AG10803 (cell line): ENCODE measurements at places on chromosomes 11 and 22.
A peak's percentile ranks its signal among the peaks of the same experiment; 100 is the strongest.

GRCh38 chr11:75524665-75525432 is 892 bp downstream of the GDPD5 start:
- DNase-seq = peak; percentile 35

DNA sequence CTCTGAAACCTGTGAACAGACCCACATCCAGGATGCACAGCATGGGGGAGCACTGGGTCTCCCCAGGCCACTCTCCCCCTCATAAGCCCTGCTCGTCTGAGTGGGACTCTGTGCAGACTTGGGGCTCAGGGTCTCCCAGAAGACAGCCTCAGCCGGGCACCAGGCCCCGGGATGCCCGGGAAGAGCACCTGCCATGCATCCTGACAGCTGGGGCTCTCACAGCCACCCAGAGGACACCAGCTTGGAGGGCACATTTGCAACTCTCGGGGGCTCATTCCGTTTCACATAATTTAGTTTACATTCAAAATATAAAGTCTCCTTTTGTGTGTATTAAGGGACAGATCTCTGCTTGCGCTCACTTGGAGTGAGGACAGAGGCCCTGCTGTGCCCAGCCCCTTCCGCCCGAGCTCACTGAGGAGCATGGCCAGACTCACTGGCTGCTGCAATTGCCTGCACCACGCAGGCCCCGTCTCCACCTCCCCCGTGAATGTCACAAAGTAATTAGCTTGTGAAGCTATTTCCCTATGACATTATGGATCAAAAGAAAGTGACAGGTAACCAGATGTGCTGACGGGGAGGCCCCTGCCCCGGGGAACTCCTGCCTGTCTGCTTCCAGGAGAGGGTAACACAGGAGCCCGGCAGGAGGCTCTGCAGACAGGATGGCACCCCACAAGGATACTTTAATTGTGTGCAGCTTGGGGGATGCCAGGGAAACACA is 275.6 kb downstream of the BRD1 start:
- no peak for DNase-seq

GRCh38 chr11:111454561-111455192 is 57.5 kb downstream of the BTG4 start:
- peak; percentile 69 for DNase-seq

DNA sequence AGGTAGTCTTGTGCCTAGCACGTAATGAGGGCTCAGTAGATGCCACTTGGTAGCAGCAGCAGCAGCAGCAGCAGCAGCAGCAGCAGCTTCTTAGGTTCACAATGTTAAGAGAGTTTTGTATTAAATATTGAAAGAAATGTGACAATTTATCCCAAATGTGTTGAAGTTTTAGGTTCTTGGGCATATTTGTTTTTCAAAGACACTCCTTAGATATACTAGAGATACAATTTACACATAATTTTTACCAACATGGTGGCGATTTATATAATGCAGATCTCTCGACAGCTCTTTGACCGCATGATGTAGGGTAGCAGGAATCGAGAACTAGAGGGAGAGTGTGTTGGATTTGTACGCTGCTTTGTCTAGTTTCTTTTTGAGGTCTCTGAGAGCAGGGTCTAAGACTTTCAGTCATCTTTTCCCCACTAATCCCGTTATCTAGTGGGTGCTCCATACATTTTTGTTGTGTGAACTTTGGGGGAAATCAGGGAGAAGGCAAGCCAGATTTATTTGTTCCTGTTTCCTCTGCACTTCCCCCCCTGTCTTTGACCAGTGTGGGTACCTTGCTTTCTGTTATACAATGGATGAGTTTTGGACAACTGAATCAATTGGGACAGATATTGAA is 1.4 kb downstream of the FDX1 start:
- DNase-seq = no peak

- DNase-seq = no peak
These were observed 1.9 kb downstream of the ARFGAP3 start for GRCh38 chr22:42855211-42855610.

DNA sequence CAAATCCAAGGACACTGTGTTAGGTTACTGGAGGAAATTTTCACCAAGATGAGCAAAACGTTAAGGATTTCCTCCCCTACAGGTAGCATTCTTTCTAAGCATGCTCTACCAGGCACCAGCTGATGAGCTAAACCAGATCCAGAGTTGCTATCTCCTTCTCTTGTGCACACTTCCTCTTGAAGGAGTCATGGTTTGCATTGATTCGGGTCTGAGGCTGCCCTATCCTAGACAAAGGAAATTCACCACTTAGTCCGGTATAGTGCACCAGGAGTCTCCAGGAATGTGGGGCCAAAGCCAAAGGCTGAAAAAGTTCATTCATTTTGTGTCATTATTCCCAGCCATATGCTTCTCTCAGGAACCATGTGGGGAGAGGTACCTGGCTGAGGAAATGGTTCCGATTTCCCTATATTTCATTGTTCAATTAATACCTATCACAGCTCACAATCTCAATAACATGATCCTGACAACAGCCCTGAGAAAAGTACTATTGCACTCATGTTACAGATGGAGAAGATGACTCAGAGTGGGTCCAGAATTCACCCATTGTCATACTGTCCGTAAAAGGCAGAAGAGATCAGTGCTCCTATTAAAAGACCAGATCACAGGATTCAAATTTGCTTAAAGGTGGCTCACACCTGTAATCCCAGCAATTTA is 39.1 kb downstream of the SLC35F2 start:
- no peak for DNase-seq

DNA sequence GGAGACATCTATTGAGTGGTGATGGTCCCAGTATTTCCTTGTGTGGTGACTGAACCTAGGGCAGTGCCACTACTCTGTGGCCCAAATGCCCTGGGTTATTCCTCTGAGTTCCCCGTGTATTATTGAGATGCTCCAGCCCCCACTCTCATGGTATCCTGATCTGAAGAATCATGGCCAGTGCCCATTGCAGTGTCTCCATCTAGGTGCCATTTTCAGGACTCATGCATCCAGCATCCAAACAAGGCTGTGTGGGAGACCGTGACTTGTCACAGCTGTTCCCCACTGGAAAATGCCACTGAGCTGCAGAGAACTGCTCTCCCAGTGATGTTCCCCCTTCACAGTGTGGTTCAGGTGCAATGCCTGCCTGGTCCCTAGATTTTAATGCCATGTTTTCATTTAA is 24.7 kb downstream of the GGTLC2 start:
- no peak for DNase-seq

- no peak for DNase-seq
These were observed 73.5 kb downstream of the BRD1 start for GRCh38 chr22:49753961-49754695.

DNA sequence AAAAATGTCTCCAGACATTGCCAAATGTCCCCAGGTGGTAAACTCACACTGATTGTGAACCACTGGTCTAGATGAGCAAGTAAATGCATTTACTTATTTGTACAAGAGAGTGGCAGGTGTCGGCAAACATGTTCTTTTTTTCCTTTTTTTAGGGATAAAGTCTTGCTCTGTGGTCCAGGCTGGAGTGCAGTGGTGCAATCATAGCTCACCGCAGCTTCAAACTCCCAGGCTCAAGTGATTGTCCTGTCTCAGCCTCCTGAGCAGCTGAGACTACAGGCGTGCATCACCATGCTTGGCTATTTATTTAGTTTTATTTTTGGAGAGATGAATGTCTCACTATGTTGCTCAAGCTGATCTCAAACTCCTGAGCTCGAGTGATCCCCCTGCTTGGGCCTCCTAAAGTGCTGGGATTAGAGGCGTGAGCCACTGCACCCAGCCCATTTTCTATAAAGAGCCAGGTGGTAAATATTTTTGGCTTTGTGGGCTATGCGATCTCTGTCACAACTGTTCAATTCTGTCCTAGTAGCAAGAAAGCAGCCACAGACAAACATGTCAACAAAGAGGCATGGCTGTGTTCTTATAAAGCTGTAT is 1.4 kb downstream of the VPREB1 start:
- DNase-seq = no peak

- DNase-seq = no peak
These were observed 29.9 kb upstream of the CSNK2A3 start for GRCh38 chr11:11382858-11383532.

- no peak for DNase-seq
These were observed 38.9 kb downstream of the GRIA4 start for GRCh38 chr11:105648762-105649161.

DNA sequence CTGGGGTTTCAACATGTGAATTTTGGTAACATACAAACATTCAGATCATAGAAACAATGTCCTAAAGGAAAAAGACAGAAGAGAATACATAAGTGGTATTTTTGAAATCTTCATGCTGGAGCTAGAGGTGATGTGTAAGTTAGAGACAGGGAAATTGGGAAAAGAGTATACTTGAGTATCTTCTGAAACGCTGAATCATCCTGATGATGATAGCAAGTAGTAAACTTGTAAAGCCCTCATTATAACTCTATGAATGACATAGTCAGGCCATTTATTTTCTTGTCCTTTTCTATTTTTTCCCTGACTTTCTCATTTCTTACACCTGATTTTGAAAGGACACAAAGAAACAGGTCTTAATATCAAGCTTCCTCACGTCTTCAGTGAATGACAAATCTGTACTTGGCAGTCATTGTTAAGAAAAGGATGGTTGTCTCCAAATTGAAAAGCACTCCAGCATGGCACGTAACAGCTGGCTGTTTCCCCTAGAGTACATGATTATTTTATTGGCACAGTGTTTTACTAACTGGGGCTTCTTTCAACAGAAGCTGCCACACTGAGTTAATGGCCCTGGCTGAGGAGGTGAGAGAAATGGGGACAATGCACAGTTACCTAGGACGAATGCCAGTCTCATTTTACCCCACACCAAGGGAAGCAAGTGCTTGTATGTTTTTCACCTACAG is 140.7 kb upstream of the CTSC start:
- DNase-seq = no peak

DNA sequence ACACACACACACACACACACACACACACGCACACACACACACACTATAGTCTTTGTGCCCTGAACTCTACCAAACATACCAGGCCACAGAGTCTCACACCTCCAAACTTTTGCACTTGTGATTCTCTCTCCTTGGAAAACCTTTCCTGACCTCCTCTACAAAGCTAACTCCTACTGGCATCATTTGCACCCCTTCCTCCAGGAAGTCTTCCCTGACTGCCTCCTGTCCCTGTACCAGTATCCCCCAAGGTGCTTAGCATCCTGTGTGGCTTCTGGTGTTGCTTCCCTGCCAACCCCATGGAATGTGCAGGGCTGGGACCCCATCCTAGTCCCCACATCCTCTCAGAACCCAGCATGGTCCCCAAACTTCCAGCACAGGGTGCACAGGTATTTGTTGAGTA is 8.9 kb downstream of the TPST2 start:
- no peak for DNase-seq
